Activated CD8-positive, alpha-beta memory T cell treated with anti-CD3 and anti-CD28 coated beads, Interleukin-2, amount 50 U/mL, for 4 hours (primary cell): ENCODE measurements at places on chromosomes 5 and 9.
A peak's percentile ranks its signal among the peaks of the same experiment; 100 is the strongest.

- DNase-seq = no peak
Observed at GRCh38 chr9:5840788-5841187, 7.9 kb upstream of the ERMP1 start.

- DNase-seq = no peak
Observed at GRCh38 chr9:69232135-69232534, 58.1 kb downstream of the TJP2 start.

GRCh38 chr9:109003116-109003515 lies 10.2 kb downstream of the CTNNAL1 start:
- DNase-seq = no peak

DNA sequence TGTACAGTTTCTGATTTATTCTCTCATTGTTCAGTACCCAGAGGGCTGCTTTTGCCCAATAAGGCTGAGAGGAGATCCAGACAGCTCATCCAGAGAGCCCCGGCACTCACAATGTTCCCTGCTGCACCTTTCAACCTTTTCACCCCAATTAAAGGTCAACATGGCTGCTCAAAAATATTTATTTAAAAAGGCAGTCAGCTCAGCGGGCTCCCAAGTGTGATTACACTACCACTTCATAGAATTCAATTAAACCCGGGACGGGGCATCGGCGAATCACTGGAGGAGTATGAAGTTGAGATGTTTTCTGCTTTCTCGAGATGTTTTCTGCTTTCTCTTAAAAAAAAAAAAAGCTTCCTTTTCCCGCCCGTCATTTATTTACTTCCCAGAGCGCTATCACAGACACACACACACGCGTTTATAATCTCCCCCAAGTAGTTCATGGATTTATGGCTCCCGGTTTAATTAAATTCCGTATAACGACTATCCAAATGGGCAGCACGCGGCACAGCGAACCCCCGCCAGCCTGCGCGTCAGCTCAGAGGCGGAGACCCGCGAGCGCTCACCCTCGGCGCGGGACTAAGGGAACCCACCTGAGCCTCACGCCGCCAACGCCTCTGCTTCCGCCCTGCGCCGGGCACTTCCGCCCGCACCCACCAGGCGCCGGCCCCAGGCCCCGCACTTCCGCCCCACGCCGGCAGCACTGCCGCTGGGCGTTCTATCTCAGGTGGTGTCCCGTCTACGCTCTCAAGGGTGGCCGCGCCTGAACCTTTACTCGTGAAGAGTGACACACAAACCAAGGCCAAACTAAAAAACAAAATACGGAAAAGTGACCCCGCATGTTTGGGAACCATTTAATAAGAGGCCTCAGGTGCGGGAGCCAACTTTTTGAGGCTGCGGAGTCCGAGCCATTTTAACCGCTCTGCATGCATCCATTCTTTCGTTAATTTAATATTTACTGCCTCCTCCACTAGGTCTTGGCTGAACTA lies at the start of gene C5orf63:
TSS of gene C5orf63 (minus strand) at position 642 of the 986 bp plus-strand sequence. CDS start 14,507 bp downstream, outside the sequence.
- DNase-seq = peak; percentile 64

- DNase-seq = no peak
Observed at GRCh38 chr9:13915131-13915530, 398.8 kb downstream of the NFIB start.

- no peak for DNase-seq
Observed at GRCh38 chr5:59171131-59171530, 588.3 kb downstream of the RAB3C start.
